ENCODE measurements at places on chromosomes 4 and X.

GRCh38 chr4:34974313-34974680 lies 1270.0 kb downstream of the ARAP2 start:
- DNase-seq = no peak

DNA sequence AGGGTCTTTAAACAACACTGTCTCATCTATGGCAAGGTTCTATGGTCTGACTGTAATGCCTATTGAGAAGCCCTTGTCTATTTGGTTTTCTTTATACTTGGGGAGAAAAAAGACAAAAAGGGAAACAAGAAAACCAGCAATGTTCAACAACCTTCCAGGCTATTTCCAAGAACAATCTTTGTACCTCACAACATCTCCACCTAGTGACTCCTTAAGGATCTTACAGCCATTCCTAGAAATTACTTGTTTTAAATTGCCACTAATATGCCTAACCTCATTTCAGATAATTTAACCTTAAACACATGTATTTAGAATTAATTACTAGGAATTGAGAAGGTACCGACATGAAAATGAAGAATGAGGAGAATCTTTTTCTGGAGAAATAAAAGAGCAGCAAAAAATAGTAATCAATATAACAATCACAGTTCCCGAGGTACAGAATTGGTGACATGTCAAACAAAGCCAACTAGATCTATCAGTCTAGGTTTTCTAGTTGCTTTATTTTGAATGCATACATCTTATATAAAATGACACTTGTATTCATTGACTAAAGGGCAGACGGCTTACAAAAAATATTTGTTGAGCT lies 1.6 kb upstream of the RBM46 start:
- peak; percentile 22 for DNase-seq

- peak; percentile 91 for DNase-seq
Measured at GRCh38 chr4:137530176-137530575, 2.1 kb downstream of the PCDH18 start.

DNA sequence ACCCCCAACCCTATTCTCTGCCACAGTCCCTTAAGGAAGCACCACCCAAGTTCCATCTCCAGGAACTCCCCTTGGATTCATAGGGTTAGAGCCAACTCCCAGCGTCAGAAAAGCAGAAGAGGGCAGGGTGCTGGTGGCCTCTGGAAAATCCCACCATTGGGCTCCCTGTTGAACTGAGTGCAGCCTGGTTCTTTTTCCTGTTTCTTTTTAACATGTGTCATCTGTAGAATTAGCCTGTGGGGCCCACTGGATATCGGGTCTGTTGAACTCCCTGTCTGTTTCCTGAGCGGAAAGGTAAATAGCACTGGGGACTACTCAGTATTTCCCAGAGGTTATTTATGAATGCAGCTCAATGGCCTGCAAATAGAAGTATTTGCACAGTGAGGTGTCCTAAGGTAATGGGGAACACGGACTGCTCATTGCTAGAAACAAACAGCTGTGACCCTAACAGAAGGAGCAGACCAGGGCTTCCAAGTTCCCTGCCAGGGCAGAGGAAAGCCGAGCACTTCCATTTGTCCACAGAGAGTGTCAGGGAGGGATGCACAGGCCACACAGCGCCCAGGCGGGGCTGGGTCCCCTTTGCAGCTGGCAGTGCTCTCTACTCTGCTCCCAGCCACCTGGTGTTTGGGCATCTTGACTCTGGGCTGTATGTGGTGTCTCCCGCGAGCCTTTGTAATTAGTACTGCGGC lies 102.6 kb downstream of the FHDC1 start:
- no peak for DNase-seq

Data from fibroblast of skin of right biceps (primary cell).